NCI-H2029 (cell line): ENCODE measurements at places on chromosomes 7 and 10.

DNA sequence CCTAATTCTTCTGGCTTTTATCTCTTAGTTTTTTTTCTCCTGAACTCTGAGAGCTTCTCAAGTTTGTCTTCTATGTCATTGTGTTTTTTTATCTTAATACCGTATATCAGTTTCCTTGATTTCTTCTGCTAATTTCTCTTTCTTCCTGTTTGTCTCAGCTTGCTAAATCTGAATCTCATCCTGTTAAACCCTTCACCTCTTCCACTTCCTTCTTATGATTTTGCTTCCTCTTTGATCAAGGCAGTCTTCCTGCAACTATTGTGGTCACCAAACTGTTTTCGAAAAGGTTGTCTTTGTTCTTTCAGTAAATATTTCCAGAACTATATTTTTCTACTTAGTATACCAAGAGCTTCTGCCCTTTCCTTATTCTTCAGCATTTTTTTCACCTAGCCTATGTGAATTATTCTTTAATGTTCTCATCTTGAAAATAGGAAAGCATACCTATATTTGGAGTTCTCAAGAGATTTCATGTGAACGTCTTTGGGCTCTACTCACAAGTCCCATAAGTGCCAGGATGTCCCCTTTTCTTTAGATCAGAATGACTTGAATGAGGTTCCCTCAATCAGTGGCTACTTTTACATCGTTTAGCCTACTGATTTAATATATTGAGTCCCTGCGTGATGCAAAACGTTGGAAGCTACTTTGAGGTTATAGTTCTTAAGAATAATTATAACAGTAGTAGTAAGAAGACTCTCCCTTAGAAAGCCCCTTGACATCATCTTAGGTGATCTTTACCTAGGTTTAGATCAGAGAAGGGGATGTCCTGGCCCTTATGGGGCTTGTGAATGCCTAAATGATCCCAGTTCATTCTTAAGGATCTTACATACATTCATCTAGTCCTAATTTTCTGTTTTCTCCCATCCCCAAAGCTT lies 415.4 kb upstream of the AUTS2 start:
- no peak for DNase-seq

DNA sequence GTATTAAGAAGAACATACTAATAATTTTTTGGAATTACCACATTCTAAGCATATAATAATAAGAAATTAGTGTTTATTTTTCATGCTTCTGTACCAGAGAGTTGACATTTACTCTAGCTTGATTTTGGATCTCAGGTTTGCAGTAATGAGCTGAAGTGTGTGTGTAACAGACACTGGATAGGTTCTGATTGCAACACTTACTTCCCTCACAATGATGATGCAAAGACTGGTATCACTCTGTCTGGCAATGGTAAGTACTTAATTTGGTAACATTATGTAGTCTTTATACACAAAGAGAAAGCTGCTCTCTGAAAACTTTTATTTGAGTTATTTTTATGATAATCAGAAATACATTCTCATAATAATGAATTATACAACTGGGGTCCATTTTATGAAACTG lies 54.1 kb downstream of the SRI start:
- DNase-seq, result no peak

DNA sequence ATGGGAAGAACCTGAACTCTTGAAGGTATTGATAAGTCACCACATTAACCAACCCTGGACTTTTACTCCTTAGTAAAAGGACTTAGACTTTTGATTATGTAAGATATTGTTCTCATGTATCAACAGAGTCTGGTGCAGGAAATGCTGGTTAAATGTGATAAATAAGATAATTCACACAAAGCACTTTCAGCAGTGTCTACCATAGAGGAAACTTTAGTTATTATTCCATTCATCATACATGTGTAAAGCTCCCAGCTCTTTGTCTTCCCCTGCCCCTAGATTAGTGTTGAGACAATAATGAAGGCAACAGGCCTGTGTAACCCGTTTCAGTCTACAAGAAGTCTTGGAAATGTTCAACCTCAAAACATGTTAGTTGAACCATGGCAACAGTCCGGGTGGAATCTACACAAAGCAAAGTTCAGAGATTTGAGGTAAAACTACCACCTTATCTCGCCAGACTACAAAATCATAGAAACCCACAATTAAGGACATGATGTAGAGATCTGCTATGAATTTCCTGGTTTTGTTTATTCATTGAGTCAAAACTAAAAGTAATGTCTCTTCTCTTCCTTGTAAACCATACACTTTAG lies 109.9 kb upstream of the ADO start:
- no peak for DNase-seq

- no peak for DNase-seq
Measured at GRCh38 chr7:36638140-36638539, 86.2 kb downstream of the AOAH start.

- no peak for DNase-seq
Measured at GRCh38 chr7:50940621-50941020, 157.9 kb upstream of the GRB10 start.

DNA sequence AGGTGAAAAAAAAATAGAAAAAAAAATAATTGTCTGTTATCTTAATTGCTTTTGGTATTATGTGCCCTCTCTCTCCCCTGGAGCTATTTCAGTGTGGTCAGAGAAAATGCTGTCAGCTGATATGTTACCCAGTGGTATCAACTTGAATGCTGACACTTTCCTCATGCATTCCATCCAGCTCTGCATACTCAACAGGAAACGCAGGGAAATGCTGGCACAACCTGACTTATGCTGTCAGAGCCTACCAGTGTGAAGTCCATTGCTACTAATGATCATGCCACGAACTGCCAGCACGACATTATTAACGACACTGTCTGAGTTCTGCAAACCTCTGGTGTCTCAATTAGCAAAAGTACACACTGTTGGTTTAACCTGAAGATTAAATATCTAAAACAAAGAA lies 182.8 kb downstream of the ZWINT start:
- no peak for DNase-seq

DNA sequence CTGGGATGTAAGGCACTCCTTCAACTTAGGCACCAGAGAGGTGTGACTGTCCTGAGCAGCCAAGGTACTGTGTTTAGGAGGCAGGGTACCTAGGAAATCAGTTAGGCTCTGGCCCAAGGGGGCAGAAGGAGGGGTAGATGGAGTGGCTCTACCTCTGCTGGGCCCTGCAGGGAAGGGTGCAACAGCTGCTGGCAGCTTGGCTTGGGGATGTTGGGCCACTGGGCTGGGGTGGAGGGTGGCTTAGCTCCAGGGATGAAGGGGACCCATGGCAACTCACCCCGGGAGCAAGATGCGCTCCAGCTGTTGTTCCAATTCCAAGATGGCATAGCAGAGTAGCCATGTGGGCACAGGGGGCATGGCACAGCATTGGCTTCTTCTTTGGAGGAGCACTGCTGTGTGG lies 42.1 kb downstream of the NEURL1 start:
- DNase-seq, result no peak

- no peak for DNase-seq
Measured at GRCh38 chr7:142418326-142418725, 160.5 kb upstream of the PRSS58 start.

DNA sequence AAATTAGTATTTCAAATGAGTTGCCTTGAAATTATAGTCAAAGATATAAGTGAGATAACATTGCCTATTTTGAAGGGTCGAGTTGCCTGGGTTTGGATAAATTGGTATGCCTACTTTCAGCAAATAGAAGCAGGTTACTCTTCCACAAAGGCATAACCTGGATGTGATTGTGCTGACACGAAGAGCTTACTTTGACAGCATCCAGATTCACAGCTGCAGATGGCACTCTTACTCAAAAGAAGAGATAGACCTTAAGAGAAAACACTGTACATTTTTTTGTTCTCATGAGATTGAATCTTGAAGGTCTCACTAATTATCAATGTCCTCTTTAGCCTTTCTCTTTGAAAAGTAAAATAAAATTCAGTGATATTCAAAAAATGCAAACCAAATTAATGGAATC lies 1338.7 kb downstream of the REEP3 start:
- DNase-seq, result no peak

GRCh38 chr10:94218493-94219183 lies 144.1 kb downstream of the NOC3L start:
- DNase-seq, result no peak

GRCh38 chr10:46282842-46283574 lies 3.8 kb upstream of the ANTXRL start:
- no peak for DNase-seq

DNA sequence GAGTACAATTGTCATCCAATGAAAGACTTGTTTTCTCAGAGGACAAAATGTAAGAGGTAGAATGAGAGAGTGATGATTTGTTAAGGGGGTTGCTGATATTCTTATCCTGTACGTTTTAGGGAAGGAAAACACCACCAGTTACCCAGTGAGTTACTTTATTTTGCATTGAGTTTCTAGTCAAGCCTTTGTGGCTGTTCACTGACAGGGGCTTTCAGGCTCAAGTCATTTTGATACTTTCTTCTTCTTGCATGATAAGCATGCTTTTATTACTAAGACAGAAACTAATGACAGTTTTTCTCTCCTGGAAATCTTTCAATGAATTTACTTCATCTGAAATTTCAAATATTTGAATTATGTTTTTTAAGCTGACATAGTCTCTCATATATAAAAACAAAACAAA lies 710.2 kb upstream of the POM121L12 start:
- DNase-seq, result no peak

DNA sequence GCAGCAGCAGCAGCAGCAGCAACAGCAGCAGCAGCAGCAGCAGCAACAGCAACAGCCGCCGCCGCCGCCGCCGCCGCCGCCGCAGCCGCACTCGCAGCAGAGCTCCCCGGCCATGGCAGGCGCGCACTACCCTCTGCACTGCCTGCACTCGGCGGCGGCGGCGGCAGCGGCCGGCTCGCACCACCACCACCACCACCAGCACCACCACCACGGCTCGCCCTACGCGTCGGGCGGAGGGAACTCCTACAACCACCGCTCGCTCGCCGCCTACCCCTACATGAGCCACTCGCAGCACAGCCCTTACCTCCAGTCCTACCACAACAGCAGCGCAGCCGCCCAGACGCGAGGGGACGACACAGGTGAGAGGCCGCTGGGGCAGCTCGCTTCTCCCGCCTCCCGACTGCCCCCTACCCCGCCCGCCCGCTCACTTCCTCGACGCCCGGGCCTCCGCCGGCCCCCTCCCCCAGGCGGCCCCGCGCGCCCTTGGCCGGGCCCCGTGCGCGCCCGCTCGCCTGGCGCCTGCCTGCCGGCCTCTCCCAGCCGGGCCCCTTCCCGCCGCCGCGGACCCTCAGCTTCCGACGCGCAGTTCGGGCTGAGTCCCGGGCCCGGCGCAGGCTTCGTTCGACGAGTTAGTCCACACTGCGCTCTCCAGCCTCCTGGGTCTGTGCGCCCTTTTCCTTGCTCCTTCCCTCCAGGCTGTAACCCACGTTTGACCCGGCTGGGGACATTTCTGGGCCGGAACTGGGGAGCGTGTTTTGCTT lies 882 bp downstream of the DLX6 start:
- DNase-seq, result peak; percentile 53

DNA sequence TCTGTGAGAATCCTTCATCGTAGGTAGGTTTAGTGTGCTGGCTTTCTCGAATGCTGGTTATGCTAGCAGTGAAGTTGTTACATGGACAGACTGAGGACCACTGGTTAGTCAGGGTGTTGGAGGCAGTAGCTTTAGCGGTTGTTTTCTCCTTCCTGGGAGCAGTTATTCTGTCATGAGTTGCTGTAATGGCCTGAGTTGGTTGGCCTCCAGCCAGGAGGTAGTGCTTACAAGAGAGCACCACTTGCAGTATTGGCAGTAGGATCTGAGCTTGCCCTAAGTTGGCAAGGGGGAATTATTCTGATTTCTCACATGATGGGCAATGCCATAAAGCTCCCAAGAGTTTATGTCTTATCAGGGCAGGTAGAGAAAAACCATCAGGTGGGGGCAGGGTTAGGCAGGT lies 58.0 kb downstream of the IPMK start:
- no peak for DNase-seq

DNA sequence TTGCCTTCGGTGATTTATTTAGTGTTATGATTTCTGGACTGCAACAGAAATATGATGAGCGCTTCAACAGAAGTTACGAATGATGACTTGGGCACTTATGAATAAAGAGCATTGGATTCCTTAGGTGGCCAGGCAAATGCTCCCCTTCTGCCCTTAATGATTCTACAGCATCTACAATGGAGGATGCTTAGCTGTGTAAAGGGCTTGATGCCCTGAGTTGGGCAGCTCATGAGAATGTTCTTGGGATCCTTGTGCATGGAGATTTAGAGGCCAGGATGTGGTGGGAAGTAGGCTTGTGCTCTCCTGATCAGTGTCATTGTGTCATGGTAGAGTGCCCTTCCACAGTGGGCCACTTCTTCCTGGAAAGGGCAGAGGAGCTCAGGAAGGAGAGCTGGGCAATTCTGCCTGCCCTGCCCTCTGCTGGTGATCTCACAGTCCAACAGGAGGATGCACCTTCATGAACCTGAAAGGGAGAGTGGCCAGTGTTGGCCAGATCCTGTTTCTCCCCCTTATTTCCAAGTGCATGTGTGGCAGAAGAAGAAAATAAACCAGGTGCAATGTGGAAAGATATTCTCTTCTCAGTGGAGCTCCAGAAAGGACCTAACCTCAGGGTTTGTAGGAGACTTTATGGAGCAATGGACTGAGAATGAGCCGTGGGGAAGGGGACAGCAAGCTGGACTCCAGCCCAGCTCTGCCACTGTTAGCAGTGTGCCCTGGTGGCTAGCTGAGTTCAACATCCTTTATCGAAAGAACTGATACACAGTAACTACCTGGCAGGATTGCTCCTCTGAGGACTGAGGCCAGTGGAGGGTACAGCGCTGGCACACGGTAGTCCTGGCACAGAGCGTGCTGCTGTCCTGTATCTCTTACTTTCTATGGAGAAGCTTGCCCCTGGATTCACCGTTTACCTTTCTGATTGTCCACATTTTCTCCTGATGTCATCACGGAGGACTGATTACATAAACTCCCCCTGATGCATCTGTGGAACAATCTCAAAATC lies 182.9 kb downstream of the BMPER start:
- peak; percentile 9 for DNase-seq

DNA sequence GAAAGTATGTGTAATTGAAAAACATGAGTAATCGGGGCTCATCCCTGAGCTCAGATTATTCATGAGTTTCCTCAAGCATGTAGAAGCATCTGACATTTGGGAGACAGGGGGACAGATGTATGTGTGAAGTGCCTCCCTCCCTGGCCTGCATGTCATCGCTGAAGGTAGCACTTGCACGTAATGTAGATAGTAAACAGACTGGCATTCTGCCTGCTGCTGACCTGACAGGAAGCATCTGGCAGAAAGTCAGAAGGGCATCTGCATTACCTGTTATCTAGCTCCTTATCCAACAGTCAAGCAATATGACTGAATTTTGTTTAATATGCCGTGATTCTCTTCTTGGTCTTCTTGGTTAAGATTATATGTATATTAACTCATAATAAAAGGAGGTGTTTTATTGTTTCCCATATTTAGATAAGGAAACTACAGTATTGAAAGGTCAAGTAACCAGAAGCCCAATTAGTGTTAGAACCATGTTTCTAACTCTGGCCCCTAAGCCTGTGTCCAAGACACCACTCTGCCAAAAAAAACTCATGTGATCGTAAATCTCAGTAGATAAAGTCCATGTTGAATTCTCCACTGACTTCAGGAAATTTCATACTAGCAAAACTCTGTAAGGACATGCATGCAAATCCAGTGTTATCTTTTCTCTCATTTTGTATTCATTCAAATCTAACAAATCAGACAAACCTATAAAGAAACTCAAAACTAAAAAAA lies 918.1 kb upstream of the MBL2 start:
- no peak for DNase-seq

GRCh38 chr7:117479225-117480054 lies at the start of gene CFTR:
Gene CFTR (plus strand): TSS chr7:117480025. CDS start chr7:117480095, 70 bp downstream.
- DNase-seq, result no peak
